Activated CD4-positive, alpha-beta memory T cell treated with anti-CD3 and anti-CD28 coated beads, Interleukin-2, amount 10 ng/mL, durations not matched to agents 7 days and 5 days (primary cell): ENCODE measurements at places on chromosomes 4 and X. TPM values are rescaled to one million over a fixed set of nuclear protein-coding genes. Genes with fewer than 3 reads are reported as not detected.

GRCh38 chrX:11273544-11273943 lies 19.7 kb upstream of the AMELX start:
- DNase-seq = no peak

DNA sequence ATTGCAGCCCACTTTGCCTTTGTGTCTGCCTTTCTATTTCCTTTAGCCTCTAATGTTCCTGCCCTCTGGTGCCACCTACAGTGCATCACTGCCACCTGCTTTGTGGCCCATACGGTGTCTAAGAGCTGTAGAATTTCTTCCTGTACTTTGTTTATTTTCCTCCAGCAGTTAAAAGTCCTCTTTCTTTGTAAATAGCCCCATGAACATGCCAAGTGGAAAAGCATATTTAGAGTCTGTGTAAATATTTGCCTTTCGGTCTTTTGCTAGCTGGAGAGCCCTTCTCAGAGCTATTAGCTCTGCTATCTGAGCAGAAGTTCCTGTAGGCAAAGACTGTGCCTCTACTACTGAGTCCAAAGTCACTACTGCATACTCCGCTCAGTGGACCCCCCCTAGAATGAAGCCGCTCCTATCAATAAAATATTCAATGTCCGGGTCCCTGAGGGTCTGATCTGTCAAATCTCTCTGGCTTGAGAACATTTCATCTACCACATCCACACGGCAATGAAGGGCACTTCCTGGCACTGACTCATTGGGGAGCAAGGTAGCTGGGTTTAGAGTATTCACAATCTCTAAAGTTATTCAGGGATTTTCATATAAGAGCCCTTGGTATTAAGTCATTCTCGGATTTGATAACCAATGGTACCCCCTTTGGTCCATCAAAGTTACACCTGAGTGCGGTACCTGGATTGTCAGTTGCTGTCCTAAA lies 36.3 kb downstream of the SULT1E1 start:
- DNase-seq = peak; percentile 42

Gene NEUROG2
- total RNA-seq = not detected

DNA sequence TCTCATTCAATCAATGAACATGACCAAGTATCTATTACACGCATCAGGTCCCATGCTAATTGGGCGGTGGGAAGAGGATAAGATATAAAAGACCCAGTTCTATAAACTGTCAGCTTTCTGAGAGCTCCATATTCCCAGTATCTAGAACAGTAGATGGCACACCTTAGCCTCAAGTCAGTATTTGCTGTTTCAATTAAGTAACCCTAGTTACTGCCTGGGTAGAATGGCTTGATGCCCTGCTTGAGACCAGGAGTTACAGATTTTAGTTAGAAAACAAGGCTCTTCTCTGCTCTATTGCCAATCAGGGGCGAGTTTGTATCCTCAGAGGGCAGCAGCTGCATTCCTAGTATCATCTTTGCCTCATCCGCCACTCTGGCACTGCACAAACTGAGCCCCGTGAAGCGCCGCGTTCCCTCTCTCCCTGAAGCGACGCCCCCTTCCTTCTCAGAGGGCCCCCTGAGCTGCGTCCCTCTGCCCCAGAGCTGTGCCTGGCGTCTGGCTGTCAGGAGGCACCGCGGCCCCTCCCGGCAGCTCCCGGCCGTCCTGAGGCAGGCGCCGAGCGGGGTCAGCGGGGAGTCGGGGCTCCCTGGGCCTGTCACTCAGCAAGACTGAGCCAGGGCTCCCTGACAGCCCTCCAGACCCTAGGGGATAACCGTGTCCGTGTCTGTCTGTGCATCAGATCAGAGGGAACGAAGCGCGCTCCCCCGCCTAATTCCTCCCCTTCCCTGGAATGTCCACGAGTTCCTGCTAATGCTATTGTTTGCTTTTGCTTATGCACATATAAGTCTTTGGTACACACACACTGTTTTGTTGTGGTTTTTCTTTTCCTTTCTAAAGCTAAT lies 212.4 kb upstream of the TTC29 start:
- DNase-seq = no peak

GRCh38 chr4:183627979-183628588 lies 30.9 kb downstream of the RWDD4 start:
- no peak for DNase-seq

- no peak for DNase-seq
These were observed 929.7 kb downstream of the PCDH7 start for GRCh38 chr4:31649878-31650277.

Gene SLC25A6
- total RNA-seq = 255 TPM

DNA sequence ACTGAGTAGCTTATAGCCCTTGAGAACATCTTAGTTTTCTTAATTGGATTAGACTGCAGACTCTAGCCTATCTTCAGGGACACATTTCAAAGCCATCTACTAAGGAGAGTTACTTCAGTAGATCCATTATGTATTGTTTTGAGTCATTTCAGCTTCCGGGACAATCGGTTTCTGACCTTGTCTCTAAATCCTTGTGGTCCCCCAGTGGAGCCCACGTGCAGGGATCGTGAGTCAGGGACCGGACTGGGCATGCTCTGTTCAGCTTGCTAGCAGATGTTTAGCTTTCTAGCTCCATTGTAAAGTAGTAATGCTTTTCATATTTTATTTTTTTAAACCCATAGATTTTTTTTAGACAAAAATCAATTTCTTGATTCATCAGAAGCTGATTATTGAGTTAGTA lies 211.9 kb upstream of the PRPS2 start:
- no peak for DNase-seq

DNA sequence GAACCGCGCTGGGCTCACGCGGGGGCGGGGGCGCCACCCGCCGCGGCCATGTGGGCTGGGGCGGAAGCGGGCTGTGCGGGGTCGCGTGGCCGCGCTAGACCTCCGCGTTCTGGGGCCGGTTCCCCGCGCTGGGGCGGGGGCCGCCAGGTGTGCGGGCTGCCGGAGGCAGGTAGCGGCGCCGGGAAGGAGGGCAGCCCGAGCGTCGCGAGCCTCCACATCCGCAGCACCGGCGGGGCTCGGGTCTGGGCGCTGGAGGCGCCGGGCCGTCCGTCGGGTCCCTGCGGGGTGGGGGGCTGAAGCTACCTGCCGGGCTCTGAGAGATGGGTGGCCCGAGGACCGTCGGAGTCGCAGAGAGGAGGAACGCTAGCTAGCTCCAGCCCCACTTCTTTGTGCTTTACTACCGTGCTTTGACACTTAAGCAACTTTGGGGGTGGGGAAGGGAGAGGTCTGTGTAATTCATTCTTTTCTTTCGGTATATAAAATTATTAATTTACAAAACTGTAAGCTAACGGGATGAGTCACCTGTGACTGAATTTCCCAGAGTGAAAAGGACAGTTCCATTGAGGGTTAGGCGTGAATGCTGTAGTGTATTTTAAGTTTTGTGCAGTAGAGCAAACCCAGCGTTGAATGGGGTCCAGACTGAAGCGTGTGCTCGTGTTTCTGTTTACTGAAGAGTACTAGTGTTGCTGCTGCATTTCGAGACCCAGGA lies 689 bp downstream of the METAP1 start:
- no peak for DNase-seq
